Stromal cell of bone marrow (primary cell): ENCODE measurements at places on chromosomes 6 and 20.

GRCh38 chr6:76982476-76983199, 480.7 kb downstream of the HTR1B start:
- DNase-seq, result no peak

DNA sequence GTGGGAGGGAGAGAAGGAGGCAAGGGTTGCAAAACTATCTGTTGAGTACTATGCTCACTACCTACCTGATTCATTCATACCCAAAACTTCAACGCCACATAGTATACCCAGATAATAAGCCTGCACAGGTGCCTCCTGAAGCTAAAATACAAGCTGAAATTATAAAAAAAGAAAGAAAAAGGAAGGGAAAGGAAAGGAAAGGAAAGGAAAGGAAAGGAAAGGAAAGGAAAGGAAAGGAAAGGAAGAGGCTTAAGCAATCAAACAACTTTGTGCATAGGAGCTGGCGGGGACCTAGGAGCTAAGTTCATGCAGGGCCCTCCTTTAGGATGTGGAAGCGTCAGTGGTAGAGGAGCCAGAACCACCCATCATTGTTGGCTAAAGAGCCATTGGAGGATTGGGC, 108.9 kb upstream of the SYNDIG1 start:
- no peak for DNase-seq

- no peak for DNase-seq
Measured at GRCh38 chr6:4270776-4271175, 135.4 kb upstream of the ECI2 start.

GRCh38 chr6:44257753-44258324, 511 bp upstream of the SLC35B2 start:
- no peak for DNase-seq

DNA sequence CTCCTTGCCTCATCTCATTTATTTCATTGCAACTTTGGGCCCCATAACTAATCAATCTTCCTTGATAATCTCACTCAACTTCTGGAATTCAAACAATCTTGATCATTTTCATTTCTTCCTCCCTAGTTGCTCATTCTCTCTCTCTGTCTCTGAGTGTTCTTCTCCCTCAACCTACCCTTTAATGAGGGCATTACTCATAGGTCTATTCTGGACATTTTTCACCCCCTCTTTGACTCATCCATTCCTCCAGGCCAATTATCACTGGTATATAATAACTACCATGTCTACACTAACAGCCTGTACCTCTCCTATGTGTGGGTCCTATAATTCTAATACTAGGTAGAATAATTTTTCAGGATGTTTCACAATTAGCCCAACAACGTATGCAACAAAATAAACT, 78.8 kb downstream of the COL21A1 start:
- no peak for DNase-seq

DNA sequence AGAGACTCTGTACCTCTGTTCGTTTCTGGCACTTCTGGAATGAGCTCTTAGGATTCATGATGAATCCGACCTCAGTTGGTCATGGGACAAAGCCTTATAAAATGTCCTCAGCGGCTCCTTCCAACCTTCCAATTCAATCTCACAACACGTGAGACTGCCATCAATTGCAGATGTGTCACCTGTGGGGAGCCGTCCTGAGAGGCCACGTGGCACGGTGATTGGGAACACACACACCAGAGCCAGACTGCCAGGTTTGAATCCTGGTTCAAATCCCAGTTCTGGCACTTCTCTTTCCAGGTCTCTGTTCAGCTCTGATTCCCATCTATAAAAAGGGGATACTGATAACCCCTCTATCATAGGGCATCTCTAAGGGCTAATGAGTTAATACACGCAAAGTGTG, 124.5 kb downstream of the ANKRD60 start:
- no peak for DNase-seq

DNA sequence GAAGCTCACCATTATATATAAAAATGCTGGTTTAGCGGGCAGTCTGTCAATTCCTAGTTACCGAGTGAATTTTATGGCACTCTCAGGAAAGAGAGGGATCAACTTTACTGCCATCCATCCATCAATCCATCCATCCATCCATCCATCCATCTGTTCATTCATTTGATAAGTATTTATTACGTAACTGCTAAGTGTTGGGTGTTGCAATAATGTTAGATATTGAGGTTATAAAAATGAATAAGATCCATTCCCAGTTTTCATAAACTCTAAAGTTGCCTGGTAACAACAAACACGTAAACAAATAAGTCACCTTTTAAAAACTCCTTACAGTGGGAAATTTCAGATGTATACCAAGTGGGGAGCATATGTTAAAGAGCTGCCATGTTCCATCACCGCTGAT, 36.8 kb downstream of the SASH1 start:
- DNase-seq, result no peak

- no peak for DNase-seq
Measured at GRCh38 chr6:47308198-47308517, 1.5 kb downstream of the TNFRSF21 start.

- no peak for DNase-seq
Measured at GRCh38 chr6:88566746-88567534, 396.5 kb downstream of the RNGTT start.

DNA sequence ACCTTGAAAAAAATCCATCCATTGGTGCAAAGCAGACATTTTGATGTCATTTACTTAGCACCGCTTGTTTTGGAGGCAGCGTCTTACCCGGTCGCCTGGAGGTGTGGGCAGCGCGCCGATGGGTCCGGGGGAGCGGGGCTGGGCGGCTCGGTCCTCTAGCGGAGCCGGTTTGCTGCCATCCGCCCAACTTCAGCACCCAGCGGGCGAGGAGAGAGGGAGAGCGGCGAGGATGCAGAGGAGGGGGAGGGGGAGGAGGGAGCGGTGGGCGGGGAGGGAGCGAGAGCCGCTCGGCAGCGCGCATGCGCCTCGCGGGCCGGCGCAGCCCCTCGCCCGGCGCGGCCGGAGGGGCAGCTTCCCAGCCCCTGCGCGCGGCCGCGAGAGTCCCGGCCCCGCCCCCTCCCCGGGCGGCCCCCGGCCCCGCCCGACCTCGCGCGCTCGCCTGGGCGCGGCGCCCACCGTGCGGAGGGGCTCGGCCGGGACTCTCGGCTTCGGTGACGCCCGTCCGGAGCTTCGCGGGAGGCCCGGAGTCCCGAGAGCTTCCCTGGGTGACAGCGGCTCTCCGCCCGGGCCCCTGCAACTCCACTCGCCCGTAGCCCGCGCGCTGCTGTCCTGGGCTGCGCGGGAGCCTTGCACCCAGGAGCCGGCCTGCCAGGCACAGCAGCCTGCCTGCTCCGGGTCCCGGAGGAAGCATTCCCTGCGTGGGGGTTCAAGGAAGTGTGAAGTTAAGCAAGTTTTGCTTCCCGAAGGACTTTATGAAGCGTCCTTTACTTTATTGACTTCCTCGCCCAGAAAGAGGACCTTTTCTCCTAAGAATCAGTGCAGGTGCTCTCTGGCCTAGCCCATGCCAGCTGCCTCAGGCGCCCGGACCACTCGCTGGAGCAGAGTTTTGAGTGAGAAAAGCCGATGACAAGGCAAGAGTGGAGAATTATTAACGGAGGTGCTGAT, at the start of gene RGS17:
RGS17 (minus strand) TSS at position 246 of the 945 bp plus-strand sequence. CDS start 87,264 bp downstream, outside the sequence.
- no peak for DNase-seq

DNA sequence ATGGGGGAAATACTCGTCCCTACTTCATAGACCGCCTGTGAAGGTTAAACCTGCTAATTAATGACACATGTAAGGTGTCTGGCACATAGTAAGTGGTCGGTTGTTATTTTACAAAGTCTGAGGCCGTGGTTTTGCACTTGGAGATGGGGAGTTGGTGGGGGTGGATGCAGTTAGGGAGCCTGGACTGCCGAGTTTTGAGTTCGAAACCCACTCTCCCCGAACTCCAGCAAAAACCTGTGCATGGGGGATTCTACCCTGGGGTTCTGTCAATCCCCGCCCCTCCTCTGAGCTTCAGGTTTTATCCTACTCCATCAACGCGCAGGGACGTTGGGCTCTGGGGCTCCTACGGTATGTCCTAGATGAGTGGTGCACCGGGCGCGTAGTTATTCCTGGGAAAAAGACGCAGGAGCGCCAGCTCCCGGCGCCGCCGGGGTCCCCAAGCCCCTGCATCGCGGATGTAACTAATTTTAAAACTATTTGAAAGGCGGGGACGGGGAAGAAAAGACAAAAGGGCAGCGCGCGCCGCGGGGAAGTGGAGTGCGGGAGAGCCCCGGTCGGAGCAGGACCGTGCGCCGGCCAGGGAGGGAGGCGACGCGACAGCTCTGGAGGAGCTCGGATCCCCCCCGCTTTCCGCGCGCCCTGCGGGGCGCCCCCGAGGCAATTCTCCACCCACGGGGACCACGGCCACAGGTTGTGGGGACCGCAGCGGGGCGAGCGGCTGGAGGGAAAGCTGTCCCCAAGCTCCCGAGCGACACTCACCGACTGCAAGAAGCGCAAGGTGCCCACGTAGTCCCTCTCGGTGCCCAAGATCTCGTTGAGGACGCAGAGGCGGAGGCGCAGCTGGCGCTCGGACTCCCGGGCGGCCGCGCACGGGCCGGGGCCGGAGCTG, 672 bp downstream of the PREX1 start:
- DNase-seq, result no peak
